ENCODE measurements at places on chromosomes 6 and 20.

GRCh38 chr6:44489910-44490604 is 102.6 kb downstream of the CDC5L start:
- no peak for DNase-seq

GRCh38 chr6:88545991-88546390 is 379.8 kb upstream of the CNR1 start:
- DNase-seq: no peak

GRCh38 chr6:46437671-46438221 is 53.5 kb downstream of the RCAN2 start:
- DNase-seq: no peak

DNA sequence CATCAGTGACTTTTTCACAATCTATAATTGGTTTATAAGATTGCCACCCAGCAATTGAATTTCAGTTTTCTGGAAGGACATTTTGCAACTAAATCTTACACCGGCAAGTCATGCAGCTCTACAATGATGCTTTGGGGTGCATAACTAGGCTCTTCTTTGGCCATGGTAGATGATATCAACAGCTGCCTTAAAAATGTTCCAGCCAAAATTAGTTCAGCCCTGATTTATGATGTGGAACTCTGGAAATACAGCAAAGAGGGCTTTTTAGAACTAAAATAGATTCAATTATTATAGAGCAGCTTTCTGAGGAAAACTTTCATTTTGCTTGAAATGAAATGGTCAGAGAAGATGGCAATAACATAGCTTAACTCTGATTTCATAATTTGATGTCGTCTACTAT is 18.4 kb upstream of the MCM9 start:
- DNase-seq: no peak

- DNase-seq: no peak
Observed at GRCh38 chr6:130600880-130601341, 226.3 kb upstream of the SMLR1 start.

DNA sequence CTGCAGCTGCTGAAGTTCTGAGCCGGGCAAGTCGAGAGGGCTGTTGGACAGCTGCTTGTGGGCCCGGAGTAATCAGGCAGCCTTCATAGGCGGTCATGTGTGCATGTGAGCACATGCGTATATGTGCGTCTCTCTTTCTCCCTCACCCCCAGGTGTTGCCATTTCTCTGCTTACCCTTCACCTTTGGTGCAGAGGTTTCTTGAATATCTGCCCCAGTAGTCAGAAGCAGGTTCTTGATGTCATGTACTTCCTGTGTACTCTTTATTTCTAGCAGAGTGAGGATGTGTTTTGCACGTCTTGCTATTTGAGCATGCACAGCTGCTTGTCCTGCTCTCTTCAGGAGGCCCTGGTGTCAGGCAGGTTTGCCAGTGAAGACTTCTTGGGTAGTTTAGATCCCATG is 21.2 kb upstream of the MAPK13 start:
- no peak for DNase-seq

GRCh38 chr6:21596949-21597682 is 3.6 kb downstream of the SOX4 start:
- no peak for DNase-seq

DNA sequence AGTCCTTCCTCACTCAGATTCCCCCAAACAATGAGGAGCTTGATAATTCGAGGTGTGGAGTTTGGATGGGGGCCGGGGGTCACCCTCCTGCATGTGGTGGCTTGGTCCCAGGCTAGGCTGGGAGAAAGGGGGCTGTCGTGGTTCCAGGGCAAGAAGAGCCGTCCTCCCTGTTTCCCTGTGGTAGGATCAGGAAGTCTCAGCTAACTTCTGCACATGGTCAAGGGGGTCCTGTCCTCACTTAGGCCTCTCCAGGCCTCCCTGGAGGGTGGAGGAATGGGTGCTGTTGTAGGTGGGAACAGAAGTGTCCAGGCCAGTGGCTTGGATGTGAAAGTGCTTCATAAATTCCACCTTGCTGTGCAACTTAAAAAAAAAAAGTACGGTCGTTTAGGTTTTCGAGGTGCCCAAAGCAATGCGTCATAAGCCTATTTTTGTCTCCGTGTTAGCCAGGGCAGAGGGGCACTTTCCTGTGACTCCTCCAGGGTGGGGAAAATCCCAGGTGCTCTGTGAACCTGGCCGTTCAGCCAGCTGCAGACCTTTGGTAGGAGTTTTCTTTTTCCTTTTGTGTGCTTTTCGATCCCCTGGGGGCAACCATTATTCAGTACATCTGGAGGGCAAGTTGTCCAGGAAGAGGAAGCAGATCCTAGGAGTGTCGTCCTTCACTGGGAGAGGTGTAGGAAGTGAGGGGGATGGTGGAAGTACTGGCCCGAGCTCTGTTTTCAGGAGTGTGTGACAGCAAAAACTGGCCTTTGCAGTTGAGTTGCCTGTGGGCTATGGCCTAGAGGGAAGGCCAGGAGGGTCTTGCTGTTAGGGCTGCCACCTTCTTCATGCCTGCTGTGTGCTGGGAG is 9.6 kb downstream of the IGF2R start:
- no peak for DNase-seq

DNA sequence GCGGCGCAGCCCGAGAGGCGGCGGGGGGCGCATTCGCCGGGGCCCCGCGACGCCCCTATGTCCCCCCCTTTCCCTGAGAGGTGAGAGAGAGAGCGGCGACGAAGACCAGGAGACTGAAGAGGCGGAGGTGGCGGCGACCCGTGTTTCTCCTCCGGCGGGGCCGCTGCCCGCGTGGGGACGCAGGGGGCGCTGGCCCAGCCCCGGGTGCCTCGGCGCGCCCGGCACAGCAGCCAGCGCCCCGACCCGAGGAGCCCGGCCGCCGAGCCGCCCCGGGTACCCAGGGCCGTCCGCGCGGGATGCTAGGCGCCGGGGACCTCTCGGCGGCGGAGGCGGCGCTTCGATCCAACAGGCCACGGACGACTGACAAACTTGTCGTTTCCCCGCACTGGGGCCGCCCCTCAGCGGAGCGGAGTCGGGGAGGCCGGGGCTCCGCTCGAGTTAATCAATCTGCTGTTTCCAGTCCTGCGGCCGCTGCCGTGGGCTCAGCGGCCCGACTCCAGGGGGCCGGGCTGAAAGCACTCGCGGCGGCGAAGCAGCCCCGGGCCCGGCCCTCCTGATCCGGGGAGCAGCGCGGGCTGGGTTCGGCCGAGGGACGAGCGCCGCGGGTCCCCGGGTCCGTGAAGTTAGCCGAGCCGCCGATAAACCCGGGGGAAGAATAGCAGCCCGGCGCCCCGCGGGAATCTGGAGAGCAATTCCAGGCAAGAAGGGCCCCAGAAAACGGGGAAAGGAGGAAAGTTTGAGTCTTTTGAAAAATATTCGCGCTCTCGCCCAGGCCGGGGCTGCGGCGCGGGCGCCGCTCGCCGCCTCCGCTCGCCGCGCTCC is 631 bp downstream of the MDGA1 start:
- DNase-seq: no peak

- DNase-seq: no peak
Observed at GRCh38 chr20:13238001-13238653, 17.1 kb downstream of the ISM1 start.

GRCh38 chr20:5720696-5721095 is 29.5 kb upstream of the SHLD1 start:
- no peak for DNase-seq
